Activated CD8-positive, alpha-beta T cell treated with anti-CD3 and anti-CD28 coated beads for 36 hours (primary cell): ENCODE measurements at places on chromosomes 1 and 21. TPM values are rescaled to one million over a fixed set of nuclear protein-coding genes. Genes with fewer than 3 reads are reported as not detected.

LTN1 gene
- 26.7 TPM for total RNA-seq

TFAP2E gene
- 0.56 TPM for total RNA-seq

RAB42 gene
- not detected for total RNA-seq

AADACL4 gene
- not detected for total RNA-seq

SLC9C2 gene
- total RNA-seq: not detected

KIF14 gene
- 13.7 TPM for total RNA-seq

SH3BGR gene
- total RNA-seq: 4.8 TPM

C4BPB gene
- total RNA-seq: 2.2 TPM

NDUFV3 gene
- total RNA-seq: 29.8 TPM

- H3K4me3 ChIP-seq: peak overlapping the region; percentile 47
- peak; percentile 83 for DNase-seq
- peak overlapping the region; percentile 94 for H3K27ac ChIP-seq
- no peaks in the 10 kb centered on the region for H3K36me3 ChIP-seq
- H3K27me3 ChIP-seq: no peaks in the 10 kb centered on the region
- peaks cover 77% of the 10 kb centered on the region for H3K4me1 ChIP-seq
Measured at GRCh38 chr1:234730770-234731568, 121.0 kb upstream of the IRF2BP2 start.

DNA sequence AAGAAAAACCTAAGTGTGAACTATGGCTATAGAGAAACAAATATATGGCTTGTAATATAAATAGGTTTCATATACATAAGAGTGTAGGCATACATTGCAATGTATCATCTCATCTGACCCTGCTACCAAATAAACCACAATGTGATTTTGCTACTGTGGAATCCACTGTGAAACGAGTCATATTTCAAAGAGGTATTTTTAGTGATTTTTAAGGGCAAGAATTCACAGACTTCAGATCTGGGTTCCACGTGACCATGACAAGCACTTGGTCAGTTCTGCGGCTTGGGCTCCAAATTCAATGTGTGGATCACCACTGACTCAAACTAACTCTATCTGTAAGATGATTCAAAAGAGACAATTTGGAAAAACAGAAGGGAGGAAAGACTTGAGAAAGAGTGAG, 147.0 kb upstream of the ERG start:
- no peak overlapping the region for H3K4me3 ChIP-seq
- peaks cover 4% of the 10 kb centered on the region for H3K36me3 ChIP-seq
- DNase-seq: no peak
- H3K27ac ChIP-seq: no peak overlapping the region
- peaks cover 5% of the 10 kb centered on the region for H3K4me1 ChIP-seq

DNA sequence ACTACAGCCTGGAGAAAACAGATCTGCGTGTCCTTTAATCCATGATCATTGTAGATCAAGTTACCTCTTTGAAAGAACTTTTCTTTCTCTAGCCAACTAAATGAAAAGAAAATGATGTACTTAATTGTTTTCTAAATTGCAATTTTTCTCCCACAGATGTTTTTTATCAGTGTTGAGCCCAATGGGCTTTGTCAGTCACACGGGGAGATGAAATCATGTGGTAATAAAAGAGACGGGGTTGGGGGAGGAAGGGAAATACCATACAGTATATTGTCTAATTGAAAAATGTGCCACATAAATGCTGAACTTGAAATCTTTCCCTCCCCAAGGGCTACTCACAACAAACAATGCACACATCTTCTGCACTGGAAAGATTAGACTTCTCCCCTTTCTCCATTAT, 58.4 kb downstream of the NTMT2 start:
- no peak overlapping the region for H3K4me3 ChIP-seq
- no peaks in the 10 kb centered on the region for H3K4me1 ChIP-seq
- H3K27ac ChIP-seq: no peak overlapping the region
- no peak for DNase-seq
- H3K36me3 ChIP-seq: peaks cover 4% of the 10 kb centered on the region
- H3K27me3 ChIP-seq: peaks cover 12% of the 10 kb centered on the region

DNA sequence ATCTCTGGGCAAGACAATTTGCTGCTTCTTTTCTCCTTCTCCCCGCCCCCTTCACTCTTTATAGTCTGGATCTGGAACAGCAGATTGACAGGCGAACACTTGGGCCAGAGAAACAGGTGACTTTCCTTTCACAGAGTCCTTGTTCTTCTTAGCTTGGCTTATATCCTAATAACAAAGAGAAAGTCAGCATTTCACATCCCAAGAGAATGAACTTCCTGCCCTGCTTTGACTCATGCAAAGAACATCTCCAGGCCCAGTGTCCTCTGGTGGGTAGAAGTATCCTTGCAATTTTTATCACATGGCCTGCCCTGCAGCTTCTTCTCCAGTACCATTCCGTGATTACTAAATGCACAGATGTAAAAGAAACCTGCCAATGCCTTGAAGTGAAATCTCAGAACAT, 764.4 kb downstream of the ADGRL2 start:
- no peaks in the 10 kb centered on the region for H3K4me1 ChIP-seq
- H3K4me3 ChIP-seq: no peak overlapping the region
- peaks cover 2% of the 10 kb centered on the region for H3K27me3 ChIP-seq
- DNase-seq: no peak
- H3K36me3 ChIP-seq: no peaks in the 10 kb centered on the region

GRCh38 chr1:156627313-156627880, 8.2 kb downstream of the HAPLN2 start:
- DNase-seq: peak; percentile 60
- no peak overlapping the region for H3K4me3 ChIP-seq
- peaks cover 10% of the 10 kb centered on the region for H3K4me1 ChIP-seq
- peaks cover 43% of the 10 kb centered on the region for H3K27me3 ChIP-seq

DNA sequence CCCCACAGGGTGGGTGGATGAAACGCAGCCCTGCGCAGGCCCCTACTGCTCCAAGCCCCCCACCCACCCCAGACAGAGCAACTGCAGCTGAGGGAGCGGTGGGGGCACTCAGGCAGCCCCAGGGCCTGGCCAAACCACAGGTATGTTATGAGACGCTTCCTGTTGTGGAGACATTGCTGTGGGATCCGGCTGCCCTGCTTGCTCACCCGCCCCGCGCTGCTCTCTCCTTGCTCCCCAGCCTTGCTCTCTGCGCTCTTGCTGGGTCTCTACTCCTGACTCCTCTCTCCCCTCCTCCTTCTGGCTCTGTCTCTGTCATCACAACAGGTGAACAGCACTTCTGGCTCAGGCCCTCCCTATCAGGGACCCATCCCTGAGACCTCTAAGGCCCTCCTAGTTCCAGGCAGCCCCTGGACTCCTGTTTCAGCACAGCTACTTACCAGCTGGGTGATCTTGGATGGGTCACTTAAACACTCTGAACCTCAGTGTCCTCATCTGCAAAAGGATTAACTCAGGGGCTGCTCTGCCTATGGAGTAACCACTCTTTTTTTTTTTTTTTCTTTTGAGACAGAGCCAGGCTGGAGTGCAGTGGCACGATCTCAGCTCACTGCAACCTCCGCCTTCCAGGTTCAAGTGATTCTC, 15.9 kb downstream of the COL8A2 start:
- H3K36me3 ChIP-seq: no peaks in the 10 kb centered on the region
- peak; percentile 78 for DNase-seq
- H3K27ac ChIP-seq: peak overlapping the region; percentile 82
- H3K27me3 ChIP-seq: no peaks in the 10 kb centered on the region
- H3K4me3 ChIP-seq: no peak overlapping the region

GRCh38 chr1:63748046-63748580, 25.7 kb upstream of the ROR1 start:
- no peak overlapping the region for H3K27ac ChIP-seq
- H3K4me3 ChIP-seq: no peak overlapping the region

- H3K36me3 ChIP-seq: no peaks in the 10 kb centered on the region
- no peak for DNase-seq
- H3K27me3 ChIP-seq: peaks cover 54% of the 10 kb centered on the region
- H3K27ac ChIP-seq: no peak overlapping the region
- no peak overlapping the region for H3K4me3 ChIP-seq
Measured at GRCh38 chr1:67836769-67837168, 3.5 kb upstream of the GNG12 start.

GRCh38 chr1:88311907-88312306, 372.2 kb upstream of the PKN2 start:
- H3K36me3 ChIP-seq: no peaks in the 10 kb centered on the region
- DNase-seq: no peak
- H3K27me3 ChIP-seq: peaks cover 6% of the 10 kb centered on the region
- H3K4me3 ChIP-seq: no peak overlapping the region
- no peak overlapping the region for H3K27ac ChIP-seq

DNA sequence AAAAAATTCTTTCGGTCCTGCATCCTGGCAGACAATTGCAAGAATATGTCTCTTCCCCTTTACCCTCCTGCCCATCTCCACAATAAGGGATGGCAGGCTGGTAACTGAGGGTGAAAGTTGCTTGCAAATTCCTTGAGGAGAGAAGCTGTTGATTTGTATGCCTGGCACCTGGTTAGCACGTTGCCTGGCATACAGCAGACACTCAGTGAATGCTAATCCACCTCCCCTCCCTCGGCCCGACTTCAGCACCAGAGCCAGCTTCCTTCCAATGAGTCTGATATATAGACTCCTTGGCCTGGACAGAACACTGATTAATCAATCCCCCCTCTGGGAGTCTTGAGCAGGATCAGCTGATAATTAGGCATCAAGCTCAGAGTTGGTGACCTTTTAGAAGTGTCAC, 39.1 kb downstream of the KCNC4 start:
- no peak overlapping the region for H3K27ac ChIP-seq
- H3K4me3 ChIP-seq: no peak overlapping the region
- no peaks in the 10 kb centered on the region for H3K27me3 ChIP-seq
- no peaks in the 10 kb centered on the region for H3K4me1 ChIP-seq
- DNase-seq: no peak

DNA sequence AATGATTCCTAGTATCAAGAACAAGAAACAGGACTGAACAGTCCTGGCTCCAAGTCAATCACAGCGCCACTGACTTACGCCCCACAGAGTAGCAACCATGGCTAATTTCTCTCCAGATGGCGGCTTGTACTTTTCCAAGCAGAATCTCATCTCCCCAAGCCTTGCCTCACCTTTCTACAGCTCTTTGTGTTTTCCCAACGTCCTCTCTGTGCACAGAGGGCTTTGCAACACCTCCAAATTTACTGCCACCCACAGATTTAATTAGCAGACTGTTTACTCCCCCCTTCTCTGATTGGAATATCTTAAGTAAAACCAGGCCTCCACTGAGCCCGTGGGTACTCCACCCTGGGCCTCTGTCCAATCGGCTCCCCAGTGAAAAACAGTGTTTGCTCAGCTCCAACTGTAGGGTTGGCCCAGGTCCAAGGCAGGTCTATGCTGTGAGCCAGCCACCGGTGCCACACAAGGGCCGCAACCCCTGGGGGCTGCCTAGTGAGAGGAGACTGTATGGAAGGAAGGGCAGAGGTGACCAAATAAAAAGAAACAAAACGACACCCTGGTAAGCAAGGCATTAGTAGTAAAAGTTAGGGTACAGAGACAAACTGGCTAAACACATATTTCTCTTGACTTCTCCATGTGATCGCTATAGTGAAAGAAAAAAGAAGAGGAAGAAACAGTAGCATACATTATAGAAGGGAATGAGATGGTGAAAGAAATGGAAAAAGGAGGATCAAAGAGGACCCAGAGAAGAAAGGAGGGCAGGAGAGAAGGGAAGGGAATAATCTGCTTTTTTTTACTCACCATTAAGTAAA, 128.4 kb upstream of the SOD1 start:
- no peak overlapping the region for H3K4me3 ChIP-seq
- no peak overlapping the region for H3K27ac ChIP-seq
- no peaks in the 10 kb centered on the region for H3K27me3 ChIP-seq
- no peaks in the 10 kb centered on the region for H3K36me3 ChIP-seq
- peaks cover 6% of the 10 kb centered on the region for H3K4me1 ChIP-seq

GRCh38 chr1:156624814-156625435, 5.7 kb downstream of the HAPLN2 start:
- H3K4me1 ChIP-seq: peaks cover 10% of the 10 kb centered on the region
- H3K36me3 ChIP-seq: no peaks in the 10 kb centered on the region
- peaks cover 39% of the 10 kb centered on the region for H3K27me3 ChIP-seq
- H3K27ac ChIP-seq: no peak overlapping the region
- no peak for DNase-seq

DNA sequence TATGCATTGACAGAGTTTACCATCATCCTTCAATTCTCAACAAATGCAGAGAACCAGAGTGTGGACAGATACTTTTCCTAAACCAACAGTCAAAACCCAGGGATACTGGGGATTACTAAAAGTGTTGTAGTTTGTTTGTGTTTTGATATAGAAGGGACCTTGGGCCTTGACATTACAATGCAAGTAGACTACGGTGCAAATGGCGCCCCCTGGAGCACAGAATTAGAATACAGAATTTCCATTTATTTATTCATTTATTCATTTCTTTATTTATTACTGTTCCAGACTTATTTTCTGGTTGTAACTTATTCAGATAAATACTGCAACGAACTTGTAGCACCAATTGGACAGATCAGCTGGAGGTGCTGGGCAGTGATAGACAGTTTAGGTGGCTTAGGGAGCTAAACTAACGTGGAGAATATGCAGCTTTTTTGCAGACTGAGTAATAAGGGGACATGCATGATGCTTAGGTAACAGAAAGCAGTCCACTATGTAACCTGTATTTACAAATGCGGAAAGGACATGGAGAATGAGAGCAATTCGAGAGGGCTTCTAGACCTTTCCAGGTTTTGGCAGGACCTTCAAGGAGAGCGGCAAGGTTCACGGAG, 42.6 kb downstream of the KIRREL1 start:
- no peaks in the 10 kb centered on the region for H3K4me1 ChIP-seq
- no peaks in the 10 kb centered on the region for H3K27me3 ChIP-seq
- DNase-seq: peak; percentile 42
- no peak overlapping the region for H3K27ac ChIP-seq

- DNase-seq: peak; percentile 34
- H3K4me1 ChIP-seq: peaks cover 32% of the 10 kb centered on the region
- peak overlapping the region; percentile 84 for H3K4me3 ChIP-seq
- H3K27ac ChIP-seq: peak overlapping the region; percentile 94
- peaks cover 39% of the 10 kb centered on the region for H3K36me3 ChIP-seq
Measured at GRCh38 chr1:42680921-42681683, 1.1 kb upstream of the YBX1 start.

DNA sequence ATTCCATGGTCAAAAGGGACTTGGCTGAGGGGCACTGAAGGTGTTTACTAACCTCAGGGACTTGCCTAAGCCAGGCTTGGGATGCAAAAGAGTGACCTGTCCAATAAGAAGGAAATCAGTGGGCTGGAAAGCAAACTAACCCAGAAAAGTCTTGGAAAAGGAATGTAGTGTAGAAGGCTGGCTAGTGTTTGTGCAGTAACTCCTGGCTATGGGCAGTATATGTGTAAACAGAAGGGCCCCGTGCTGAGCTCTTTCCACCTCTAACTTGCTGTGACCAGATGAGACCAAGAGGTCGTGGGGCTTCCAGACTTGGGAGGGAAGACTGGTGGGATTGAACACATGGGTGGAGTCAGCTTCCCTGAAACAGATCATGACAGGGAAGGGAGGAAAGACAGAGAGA, 4.1 kb downstream of the MINDY1 start:
- peak overlapping the region; percentile 54 for H3K27ac ChIP-seq
- peaks cover 2% of the 10 kb centered on the region for H3K36me3 ChIP-seq
- no peak overlapping the region for H3K4me3 ChIP-seq
- H3K27me3 ChIP-seq: no peaks in the 10 kb centered on the region
- peaks cover 66% of the 10 kb centered on the region for H3K4me1 ChIP-seq

GRCh38 chr21:36681117-36681631, 17.7 kb upstream of the SIM2 start:
- H3K4me3 ChIP-seq: no peak overlapping the region
- no peaks in the 10 kb centered on the region for H3K4me1 ChIP-seq
- no peak overlapping the region for H3K27ac ChIP-seq
- H3K36me3 ChIP-seq: no peaks in the 10 kb centered on the region

GRCh38 chr1:181033128-181033798, 520 bp upstream of the MR1 start:
- peak overlapping the region; percentile 93 for H3K4me3 ChIP-seq
- peak; percentile 24 for DNase-seq
- H3K27me3 ChIP-seq: no peaks in the 10 kb centered on the region
- peaks cover 5% of the 10 kb centered on the region for H3K36me3 ChIP-seq
- H3K27ac ChIP-seq: peak overlapping the region; percentile 99
- peaks cover 49% of the 10 kb centered on the region for H3K4me1 ChIP-seq
